ENCODE measurements at places on chromosomes 1 and 21. TPM values are rescaled to one million over a fixed set of nuclear protein-coding genes. Genes with fewer than 3 reads are reported as not detected.

- H3K4me1 ChIP-seq: peaks cover 16% of the 10 kb centered on the region
- H3K27me3 ChIP-seq: no peaks in the 10 kb centered on the region
- peak; percentile 53 for DNase-seq
Observed at GRCh38 chr1:178465011-178465410, 31.8 kb downstream of the CLEC20A start.

DNA sequence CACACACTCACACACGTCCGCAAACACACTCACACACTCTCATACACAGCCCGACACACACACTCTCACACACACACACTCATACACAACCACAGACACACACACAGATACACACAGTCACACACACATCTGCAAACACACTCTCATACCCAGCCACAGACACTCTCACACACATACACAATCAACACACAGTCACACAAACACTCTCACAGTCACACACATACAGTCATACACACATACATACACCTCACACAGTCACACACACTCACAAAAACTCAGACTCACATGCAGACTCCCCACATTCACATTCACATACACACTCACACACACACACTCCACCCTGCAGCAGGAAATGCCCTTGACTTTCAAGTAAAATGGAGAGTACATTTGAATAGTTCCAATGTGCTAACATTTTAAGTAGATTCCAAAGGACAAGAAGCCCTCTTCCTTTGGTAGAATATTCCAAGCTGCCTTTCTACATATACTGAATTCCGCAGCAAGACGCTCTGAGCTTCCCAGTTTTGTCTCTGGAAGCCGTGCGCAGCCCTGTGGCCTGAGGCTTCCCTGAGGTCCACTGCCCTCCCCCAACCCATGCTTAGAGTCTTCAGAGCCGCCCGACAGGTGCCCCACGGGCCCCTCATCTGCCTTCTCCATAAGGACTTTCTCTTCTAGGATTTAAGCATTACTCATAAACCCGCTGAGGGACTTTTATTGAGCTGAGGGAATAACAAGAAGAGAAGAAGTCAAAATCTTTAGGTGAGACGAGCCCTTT lies 9.7 kb downstream of the BATF3 start:
- no peak overlapping the region for H3K27ac ChIP-seq
- H3K27me3 ChIP-seq: peaks cover 23% of the 10 kb centered on the region
- peaks cover 2% of the 10 kb centered on the region for H3K4me1 ChIP-seq
- no peaks in the 10 kb centered on the region for H3K36me3 ChIP-seq
- H3K4me3 ChIP-seq: no peak overlapping the region

DNA sequence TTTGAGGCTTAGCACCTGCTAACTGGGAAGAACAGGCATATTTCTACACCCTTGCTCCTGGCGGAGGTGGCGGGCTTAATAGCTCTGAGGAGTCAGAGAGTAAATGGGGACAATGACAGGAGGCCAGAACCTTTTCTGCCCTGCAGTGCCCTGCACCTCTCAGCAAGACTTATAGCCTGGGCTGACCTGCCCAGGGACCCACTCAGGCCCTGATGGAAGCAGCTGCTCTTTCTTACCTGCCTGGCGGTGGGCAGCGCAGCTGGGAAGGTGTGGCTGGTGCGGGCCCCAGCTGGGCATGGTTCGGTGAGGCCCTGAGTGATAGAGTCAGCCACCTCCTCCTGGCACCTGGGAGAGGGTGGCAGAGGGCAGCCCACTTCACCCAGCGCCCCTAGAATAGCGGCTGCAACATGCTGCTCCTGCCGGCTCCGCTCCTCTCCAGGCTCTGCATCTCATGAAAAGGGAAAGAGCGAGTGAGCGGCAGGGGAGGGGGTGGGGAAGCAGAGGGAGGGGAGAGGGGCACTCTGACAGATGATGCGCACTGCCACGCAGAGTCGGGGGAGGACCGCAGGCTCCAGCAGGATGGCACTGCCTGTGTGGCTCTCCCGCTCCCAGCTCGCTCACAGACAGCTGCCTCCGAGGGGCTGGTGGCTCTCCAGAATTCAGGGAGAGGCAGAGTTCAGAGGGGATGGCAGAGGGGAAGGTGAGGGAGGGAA lies at the start of gene RGS8:
RGS8 (minus strand) TSS at position 472 of the 713 bp plus-strand sequence. CDS start 14,938 bp downstream, outside the sequence.
- no peak for DNase-seq
- H3K36me3 ChIP-seq: no peaks in the 10 kb centered on the region

- peak; percentile 90 for DNase-seq
- peaks cover 20% of the 10 kb centered on the region for H3K4me1 ChIP-seq
- no peaks in the 10 kb centered on the region for H3K36me3 ChIP-seq
- H3K27me3 ChIP-seq: no peaks in the 10 kb centered on the region
Observed at GRCh38 chr21:17688912-17689874, 76.5 kb upstream of the BTG3 start.

DNA sequence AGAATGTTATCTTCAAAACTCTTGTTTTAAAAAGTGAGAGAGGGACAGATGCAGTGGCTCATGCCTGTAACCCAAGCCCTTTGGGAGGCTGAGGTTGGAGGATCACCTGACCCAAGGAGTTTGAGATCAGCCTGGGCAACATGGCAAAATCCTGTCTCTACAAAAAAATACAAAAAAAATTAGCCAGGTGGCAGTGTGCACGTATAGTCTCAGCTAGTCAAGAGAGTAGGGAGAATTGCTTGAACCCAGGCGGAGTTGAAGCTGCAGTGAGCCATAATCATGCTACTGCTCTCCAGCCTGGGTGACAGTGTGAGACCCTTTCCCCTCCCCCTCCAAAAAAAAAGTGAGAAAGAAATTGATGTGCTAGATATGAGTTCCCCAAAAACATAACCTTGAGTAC lies 131.0 kb downstream of the KCNT2 start:
- no peak overlapping the region for H3K4me3 ChIP-seq
- no peak overlapping the region for H3K27ac ChIP-seq
- H3K36me3 ChIP-seq: no peaks in the 10 kb centered on the region

DNA sequence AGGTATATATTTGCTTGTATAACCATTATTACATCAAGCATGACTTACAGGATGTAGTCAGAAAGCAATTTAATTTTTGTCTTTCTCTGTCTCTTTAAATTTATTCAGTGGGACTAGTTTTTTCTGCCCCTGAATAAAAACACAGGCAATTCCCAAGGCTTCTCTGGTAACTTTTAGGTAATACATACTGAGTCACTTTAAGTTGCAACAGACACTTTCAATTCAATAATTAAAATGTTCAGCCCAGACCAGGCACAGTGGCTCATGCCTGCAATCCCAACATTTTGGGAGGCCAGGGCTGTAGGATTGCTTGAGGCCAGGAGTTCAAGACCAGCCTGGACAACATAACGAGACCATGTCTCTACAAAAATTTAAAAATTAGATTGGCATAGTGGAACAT lies 12.3 kb downstream of the SLC44A3 start:
- DNase-seq: no peak
- no peak overlapping the region for H3K27ac ChIP-seq
- no peaks in the 10 kb centered on the region for H3K27me3 ChIP-seq

- no peaks in the 10 kb centered on the region for H3K4me1 ChIP-seq
- DNase-seq: no peak
- H3K36me3 ChIP-seq: no peaks in the 10 kb centered on the region
- no peak overlapping the region for H3K4me3 ChIP-seq
Observed at GRCh38 chr1:89070509-89070908, 5.5 kb upstream of the GBP1 start.

DNA sequence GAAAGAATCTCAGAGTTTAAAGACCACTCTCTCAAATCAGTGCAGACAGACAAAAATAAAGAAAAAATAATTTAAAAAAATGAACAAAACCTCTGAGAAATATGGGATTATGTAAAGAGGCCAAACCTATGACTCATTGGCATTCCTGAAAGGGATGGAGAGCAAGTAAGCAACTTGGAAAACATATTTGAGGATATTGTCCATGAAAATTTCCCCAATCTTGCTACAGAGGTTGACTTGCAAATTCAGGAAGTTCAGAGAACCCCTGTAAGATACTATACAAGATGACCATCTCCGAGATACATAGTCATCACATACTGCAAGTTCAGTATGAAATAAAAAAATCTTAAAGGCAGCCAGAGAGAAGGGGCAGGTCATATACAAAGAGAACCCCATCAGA lies 43.7 kb upstream of the IVNS1ABP start:
- H3K4me1 ChIP-seq: peaks cover 5% of the 10 kb centered on the region
- H3K27me3 ChIP-seq: no peaks in the 10 kb centered on the region
- H3K36me3 ChIP-seq: no peaks in the 10 kb centered on the region
- DNase-seq: no peak
- H3K4me3 ChIP-seq: no peak overlapping the region

Gene LCE1B
- 0.48 TPM for polyA plus RNA-seq

Gene RGSL1
- polyA plus RNA-seq: not detected

Gene BCL2L15
- 0.09 TPM for polyA plus RNA-seq

Data from keratinocyte (primary cell).